ENCODE measurements at places on chromosomes 7 and 10. TPM values are rescaled to one million over a fixed set of nuclear protein-coding genes. Genes with fewer than 3 reads are reported as not detected.

TAX1BP1 gene
- polyA plus RNA-seq, result 70.3 TPM

EZH2 gene
- 32.7 TPM for polyA plus RNA-seq

KCNIP2 gene
- 1.8 TPM for polyA plus RNA-seq

- no peak for DNase-seq
Observed at GRCh38 chr7:20783125-20783699, 3.5 kb downstream of the SP8 start.

- no peak for DNase-seq
Observed at GRCh38 chr10:48789486-48790456, 105.1 kb downstream of the WDFY4 start.

DNA sequence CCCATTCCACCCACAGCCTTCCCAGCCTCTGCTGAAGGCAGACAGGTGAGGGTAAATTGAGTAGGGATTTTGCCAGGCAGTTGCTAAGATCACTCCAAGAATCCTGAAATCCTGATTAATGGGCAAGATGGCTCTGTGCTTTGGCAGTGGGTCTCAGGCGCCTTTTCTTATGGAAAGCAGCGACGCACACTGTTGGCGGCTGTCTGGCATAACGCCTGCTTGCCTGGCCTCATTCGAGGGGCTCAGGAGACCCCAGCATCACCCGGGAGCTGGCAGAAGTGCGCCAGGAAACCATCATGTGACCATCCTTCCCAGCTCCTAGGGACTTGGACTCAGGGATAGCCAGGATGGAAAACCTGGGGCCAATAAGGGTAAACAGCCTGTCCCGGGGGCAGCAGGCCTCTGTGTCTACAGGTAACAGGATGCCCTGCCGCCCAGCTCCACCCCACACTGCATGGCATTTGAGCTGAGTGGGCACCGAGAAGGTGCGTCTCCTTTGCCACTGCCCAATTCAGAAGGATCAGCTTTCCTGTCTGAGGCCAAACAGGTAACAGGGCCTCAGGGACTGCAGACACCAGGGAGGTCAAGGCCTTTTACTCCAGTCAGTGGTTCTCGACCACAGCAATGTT lies 98.6 kb downstream of the FAM53B start:
- DNase-seq, result no peak

DNA sequence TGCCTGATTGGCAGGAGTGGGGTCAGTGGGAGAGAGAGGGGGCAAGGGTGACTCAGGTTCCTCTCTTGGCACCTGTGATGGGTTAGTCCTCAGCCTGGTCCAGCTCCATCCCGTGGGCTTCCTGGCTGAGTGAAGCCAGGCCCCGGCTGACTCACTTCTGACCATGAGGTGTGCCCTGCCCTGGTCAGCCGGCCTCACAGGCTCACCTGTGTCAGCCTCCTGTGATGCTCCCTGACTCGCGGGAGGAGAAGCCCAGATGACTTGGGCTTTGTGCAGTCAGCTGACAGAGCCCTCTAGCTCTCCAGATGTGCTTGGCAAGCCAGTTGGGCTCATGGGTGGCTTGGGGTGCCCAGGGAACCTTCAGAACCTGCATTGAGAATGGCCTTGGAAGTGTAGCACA lies 16.0 kb upstream of the PPIF start:
- no peak for DNase-seq

DNA sequence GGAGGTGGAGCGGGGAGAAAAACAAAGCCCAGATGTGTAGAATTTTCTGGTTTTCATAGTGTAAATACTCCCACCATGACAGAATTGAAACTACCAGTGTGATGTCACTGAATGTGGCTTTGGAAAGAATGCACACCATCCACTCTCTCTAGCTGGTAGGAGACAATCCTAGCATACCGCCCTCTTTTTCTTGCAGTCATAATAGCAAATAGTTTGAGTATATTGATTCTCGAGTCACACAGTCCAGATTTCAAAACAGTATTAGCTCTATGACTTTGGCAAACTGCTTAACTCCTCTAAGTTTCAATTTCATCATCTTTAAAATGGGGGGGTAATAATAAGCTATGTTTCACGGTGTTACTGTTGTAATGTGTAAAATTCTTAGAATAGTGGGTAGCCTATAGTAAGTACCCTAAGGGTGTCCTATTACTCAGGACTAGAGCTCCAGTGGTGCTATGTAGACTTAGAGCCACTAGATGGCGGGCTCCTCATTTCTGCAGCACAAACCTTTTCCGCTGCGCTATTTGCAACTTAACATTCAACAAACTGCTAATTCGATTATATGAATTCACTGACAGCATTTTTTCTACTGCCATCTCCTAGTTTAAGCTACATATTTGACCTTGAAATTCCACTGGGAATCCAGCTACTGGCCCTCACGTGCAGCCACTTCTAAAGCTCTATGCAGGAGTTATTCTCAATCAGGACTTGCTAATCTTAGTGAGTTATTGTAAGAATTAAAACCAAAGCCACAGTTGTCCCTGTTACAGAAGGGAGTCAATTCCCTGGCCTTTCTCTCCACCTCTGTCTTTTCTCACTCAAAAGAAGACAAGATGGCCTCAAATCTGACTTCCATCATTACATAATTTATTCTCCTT lies 18.7 kb downstream of the TAS2R40 start:
- peak; percentile 68 for DNase-seq

GRCh38 chr10:52220947-52221346 lies 93.1 kb upstream of the DKK1 start:
- no peak for DNase-seq

DNA sequence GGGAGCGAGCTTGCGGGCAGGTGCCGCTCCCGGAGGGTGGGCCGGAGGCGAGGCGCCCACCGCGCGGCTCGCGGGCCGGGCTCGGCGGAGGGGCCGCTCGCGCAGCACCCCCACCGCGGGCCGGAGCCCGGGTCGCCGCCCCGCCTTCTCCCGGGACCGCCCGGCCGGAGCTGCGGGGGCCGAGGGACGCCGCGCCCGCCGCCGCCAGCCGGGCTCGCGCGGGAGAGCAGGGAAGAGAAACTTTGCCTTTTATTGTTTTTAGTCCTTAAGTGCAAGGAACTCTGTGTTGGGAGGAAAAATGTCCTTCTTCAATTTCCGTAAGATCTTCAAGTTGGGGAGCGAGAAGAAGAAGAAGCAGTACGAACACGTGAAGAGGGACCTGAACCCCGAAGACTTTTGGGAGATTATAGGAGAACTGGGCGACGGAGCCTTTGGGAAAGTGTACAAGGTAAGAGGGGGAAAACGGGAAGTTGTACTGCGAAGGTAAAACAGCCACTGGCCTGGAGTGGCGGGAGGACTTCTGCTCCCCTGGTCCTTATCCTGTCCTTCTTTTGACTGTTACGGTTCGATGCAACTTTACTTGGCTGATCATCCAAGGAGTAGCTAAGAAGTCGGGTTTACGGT lies 620 bp downstream of the SLK start:
- DNase-seq, result peak; percentile 88

GRCh38 chr10:102344067-102344466 lies 51.4 kb upstream of the NFKB2 start:
- DNase-seq, result no peak

DNA sequence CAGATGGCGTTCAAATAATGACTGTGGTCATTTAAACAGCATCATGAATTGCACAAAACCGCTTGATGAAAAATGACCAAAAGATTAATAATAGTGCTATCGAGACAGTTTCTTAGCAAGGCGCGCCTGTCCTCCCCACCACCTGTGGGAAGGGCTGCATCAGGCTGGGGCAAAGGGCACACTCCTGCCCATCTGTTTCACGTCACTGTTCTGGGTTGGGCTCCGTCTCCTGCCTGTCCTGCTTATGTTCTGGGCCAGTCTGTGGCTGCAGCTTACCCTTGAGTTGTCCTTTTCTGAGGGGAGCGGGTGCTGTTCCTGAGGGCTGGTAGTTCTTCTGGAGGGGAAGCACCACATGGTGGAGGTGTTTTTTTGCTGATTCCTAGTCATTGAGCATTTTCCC lies 13.3 kb downstream of the RBM17 start:
- no peak for DNase-seq

- DNase-seq, result no peak
Observed at GRCh38 chr10:7565871-7566270, 100.9 kb downstream of the ITIH5 start.

GRCh38 chr10:90784771-90785170 lies 73.1 kb downstream of the HTR7 start:
- no peak for DNase-seq
